ENCODE measurements at places on chromosomes 3 and 15.

DNA sequence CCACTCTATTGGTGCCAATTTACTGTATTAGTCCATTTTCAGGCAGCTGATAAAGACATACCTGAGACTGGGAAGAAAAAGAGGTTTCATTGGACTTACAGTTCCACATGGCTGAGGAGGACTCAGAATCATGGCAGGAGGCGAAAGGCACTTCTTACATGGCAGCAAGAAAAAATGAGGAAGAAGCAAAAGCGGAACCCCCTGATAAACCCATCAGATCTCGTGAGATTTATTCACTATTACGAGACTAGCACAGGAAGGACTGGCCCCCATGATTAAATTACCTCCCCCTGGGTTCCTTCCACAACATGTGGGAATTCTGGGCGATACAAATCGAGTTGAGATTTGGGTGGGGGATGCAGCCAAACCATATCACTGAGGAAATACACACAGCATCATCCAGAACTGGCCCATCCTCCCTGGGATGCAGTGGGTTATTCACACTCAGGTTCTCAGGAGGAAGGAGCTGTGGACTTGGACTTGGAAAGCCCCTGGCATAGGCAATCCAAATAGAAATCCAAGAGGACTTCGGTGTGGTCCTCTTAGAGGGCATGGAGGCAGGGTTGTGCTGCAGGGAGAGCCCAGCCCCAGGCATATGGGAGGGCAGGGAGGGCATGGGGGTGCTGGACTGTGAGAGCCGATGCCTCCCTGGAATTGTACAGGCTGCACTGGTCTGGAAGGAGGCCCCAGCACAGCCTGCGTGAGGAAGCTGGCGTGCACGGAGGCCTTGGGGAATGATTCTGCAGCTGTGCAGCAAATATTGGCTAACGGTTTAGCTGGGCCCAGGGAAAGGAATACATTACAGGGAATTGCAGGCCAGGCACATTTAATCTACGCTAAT, 62.9 kb downstream of the EFCAB12 start:
- no peak for DNase-seq

GRCh38 chr3:58565621-58566397, 11.4 kb downstream of the FAM107A start:
- no peak for DNase-seq

- no peak for DNase-seq
Observed at GRCh38 chr15:60713119-60714084, 234.5 kb upstream of the ICE2 start.

DNA sequence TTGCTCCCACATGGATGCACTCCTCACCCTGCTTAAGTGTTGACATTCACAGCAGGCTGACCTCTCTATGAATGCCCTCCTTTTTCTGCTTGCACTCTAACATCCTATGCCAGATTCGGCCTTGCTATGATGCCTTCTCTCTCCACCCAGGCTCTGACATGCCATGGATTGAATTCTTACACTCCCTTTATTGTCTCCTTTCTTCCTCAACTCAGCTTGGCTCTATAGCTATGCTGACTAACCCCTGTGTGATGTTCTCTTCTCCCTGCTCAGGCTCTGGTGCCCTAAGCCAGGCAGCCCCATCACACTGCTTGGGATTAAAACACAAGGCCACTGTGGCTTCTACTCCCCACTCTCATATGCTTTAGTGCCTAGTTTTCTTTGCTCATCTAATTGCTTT, 563.7 kb downstream of the NSUN3 start:
- DNase-seq: no peak

GRCh38 chr15:98003996-98004395, 43.5 kb downstream of the ARRDC4 start:
- no peak for DNase-seq

- no peak for DNase-seq
Observed at GRCh38 chr15:62474021-62474770, 309.1 kb upstream of the C2CD4B start.

DNA sequence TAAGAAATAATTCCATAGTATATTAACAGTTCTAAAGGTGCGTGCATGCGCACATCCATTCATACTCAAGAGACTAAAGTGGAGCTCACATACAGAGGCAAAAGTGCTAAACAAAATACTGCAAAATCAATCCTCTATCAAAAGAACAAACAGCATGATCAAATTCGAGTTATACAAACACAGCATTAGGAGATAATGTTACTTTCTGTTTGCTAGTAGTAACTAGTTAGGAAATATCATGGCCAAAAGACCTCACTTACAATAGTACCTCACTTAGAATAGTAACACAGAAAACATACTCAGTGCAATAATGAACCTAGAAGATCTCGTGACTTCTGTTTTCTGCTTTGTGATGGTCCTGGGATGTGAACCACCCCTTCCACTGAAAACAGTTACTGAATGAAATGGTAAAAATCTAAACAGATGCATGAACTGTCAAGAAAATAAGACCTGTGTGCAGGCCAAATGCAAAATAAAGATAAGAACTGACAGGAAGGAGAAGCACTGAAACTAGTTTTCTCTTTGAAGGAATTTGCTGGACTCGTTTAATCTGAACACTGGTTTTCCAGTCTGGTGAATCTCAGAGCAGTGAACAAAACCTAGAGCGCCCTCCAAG, 20.9 kb upstream of the CEMIP start:
- DNase-seq: no peak

- DNase-seq: peak; percentile 13
Observed at GRCh38 chr3:17023006-17023664, 138.4 kb downstream of the PLCL2 start.
